ENCODE measurements at places on chromosomes 3 and 15. TPM values are rescaled to one million over a fixed set of nuclear protein-coding genes. Genes with fewer than 3 reads are reported as not detected.

GOLGA6B gene
- not detected for total RNA-seq

ECE2 gene
- total RNA-seq: not detected

SLC41A3 gene
- 32.4 TPM for total RNA-seq

DNA sequence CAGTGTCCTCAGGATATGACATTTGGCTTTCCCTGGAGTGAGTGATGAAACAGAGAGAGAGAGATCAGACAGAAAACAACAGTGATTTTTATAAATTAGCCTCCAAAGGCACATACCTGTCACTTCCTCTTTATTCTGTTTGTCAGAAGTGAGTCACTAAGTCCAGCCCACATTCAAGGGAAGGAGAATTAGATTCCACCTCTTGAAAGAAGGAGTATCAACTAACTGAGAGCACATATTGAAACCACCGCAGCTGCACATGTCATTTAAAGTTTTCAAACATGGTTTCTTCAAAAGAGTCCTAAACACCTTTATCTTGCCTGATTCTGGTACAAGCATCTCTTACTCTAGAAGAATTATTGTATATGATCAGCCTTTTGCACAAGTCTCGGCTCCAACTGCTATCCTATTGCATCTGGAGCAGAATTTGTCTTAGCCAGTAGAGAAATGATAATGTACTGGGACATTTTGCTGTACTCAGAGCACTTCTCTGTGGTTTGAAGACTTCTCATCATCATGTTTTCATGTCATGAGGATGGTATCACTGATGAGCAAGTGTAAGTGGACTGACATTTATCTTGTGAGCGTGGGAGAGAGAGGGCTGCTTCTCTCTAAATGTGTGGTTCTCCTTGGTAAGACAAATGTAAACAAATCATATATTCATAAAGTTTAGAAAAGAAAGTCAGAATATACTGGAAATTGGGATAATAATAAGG is 338.9 kb upstream of the CFAP20DC start:
- H3K27me3 ChIP-seq: no peaks in the 10 kb centered on the region
- H3K36me3 ChIP-seq: peaks cover 1% of the 10 kb centered on the region
- H3K27ac ChIP-seq: peak overlapping the region; percentile 37
- no peak for DNase-seq

DNA sequence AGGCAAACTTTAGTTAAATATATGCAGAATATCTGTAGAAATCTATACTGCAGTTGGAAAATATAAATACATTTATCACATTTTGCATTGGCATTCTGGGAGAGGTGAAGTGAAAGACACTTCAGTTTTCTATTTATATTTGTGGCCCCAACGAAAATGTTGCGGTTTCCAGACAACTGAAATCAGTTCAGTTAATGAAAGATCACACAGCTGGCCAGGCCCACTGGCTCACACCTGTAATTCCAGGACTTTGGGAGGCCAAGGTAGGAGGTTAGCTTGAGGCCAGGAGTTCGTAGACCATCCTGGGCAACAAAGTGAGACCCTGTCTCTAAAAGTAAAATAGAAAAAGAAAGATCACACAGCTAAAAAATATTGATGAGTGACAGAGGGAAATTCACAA is 11.9 kb upstream of the CLASP2 start:
- H3K27me3 ChIP-seq: peaks cover 4% of the 10 kb centered on the region
- H3K4me3 ChIP-seq: no peak overlapping the region
- no peak overlapping the region for H3K27ac ChIP-seq
- H3K36me3 ChIP-seq: peaks cover 3% of the 10 kb centered on the region
- no peak for DNase-seq
- H3K4me1 ChIP-seq: no peaks in the 10 kb centered on the region

DNA sequence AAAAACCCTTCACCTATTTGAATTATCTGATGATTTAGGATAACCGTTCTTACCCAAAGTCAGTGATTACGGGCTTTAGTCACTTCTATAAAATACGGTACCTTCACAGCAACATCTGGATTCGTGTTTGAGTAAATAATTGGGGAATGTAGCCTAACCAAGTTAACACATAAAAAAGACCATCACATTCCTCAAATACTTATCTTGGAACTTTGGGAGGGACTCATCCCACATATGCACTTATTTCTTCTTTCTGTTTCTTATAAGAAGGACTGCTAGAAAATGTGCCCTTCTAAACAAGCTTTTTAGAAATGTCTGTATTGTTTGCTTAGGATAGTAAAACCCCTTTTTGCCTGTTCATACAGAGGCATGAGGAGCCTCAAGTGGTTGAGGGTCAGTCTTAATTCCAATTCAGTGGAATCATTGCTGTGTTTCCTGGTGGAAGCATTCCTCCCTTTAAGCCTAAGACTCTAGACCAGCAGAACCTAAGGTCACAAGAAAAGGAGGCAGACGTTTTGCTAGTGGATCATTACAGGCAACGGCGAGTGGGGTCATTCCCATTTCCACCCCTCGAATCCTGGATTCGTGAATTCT is 67.5 kb downstream of the TMEM44 start:
- no peak overlapping the region for H3K4me3 ChIP-seq
- DNase-seq: no peak
- H3K27me3 ChIP-seq: peaks cover 8% of the 10 kb centered on the region
- no peaks in the 10 kb centered on the region for H3K36me3 ChIP-seq

GRCh38 chr15:36738817-36739216 is 159.4 kb downstream of the CDIN1 start:
- H3K27me3 ChIP-seq: no peaks in the 10 kb centered on the region
- H3K4me1 ChIP-seq: no peaks in the 10 kb centered on the region

GRCh38 chr15:60390871-60391501 is 6.8 kb downstream of the ANXA2 start:
- H3K36me3 ChIP-seq: peaks cover 35% of the 10 kb centered on the region
- H3K4me1 ChIP-seq: peaks cover 47% of the 10 kb centered on the region
- H3K27ac ChIP-seq: no peak overlapping the region
- no peak overlapping the region for H3K4me3 ChIP-seq
- no peak for DNase-seq

DNA sequence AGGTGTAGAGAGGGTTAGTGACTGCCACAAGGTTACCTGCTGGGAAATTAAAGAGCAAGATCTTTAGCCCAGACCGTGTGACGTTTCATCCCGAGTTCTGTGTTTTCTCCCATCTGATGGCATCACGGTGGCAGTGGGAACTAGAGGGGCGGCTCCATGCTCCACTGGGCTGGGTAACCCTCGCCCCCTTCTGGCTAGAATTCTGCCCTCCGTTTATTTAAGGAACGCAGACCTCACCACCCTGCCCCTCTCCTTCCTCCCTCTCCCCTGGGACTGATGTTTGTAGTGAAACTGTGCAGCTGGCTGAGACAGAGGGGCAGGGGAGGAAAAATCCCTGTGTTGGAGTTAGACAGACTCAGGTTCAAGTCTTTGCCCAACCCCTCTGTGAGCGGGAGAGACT is 65.6 kb downstream of the ITGA11 start:
- H3K27ac ChIP-seq: peak overlapping the region; percentile 52
- H3K4me1 ChIP-seq: peaks cover 18% of the 10 kb centered on the region
- peak overlapping the region; percentile 71 for H3K4me3 ChIP-seq
- no peaks in the 10 kb centered on the region for H3K36me3 ChIP-seq
- H3K27me3 ChIP-seq: peaks cover 6% of the 10 kb centered on the region

- no peak overlapping the region for H3K27ac ChIP-seq
- no peaks in the 10 kb centered on the region for H3K4me1 ChIP-seq
- H3K27me3 ChIP-seq: peaks cover 12% of the 10 kb centered on the region
- no peak overlapping the region for H3K4me3 ChIP-seq
- no peaks in the 10 kb centered on the region for H3K36me3 ChIP-seq
These were observed 229.9 kb downstream of the THRB start for GRCh38 chr3:24264748-24265158.
